ENCODE measurements at places on chromosomes 4 and X.

- DNase-seq: no peak
Observed at GRCh38 chrX:123835661-123836371, 24.0 kb upstream of the XIAP start.

DNA sequence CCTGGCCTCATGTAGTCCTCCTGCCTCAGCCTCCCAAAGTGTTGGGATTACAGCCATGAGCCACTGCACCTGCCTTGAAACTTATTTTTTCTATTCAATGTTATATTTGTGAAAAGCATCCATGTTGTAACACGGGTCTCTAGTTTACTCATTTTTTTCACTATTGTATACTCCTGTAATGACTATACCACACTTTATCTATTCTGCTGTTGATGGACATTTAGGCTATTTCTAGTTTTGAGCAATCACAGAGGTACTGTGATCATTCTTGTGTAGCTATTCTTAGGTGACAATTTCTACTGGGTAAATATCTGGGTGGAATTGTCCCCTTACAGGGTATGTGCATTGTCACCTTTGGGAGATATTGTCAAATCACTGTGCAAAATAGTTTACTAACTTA lies 3.6 kb downstream of the DRP2 start:
- no peak for DNase-seq

DNA sequence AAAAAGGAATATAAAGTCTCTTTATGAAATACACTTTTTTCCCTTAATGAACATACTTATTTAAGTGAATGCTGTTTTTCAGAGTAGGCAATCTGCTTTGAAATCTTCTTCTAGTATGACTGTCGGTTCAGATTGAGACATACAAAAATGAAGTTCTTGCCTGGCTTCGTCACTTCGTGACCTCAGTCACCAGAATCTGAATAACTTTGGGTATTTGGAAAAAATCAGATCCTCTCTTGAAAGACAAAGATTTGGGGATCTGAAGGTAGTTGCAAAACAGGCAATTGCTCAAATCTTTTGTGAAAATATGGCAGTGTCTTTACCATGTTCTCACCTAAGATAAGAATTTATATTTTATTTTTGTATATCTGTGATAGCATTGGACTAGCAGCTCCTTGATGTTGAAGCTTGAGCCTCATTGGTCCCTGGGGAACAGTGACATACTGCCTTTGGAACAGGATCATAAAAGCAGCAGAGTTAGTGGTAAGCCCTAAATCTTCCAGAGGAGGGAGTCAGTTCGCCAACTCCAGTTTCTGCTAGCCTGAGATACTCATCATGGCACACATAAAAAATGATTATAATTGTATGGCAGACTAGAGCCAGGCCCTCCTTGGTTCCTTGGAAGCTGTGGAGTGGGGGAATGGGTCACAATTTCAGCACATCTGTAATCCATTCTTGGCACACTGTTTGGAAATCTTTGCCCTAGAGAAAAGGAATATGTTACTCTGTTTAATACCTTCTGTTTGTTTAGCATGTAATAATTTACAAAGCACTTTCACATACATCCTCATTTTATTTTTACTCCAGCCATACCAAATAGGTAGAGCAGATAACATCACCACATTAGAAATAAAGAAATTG lies 5.0 kb downstream of the ARFIP1 start:
- DNase-seq: peak; percentile 1

GRCh38 chrX:45807572-45808425 lies 607.1 kb upstream of the DIPK2B start:
- DNase-seq: no peak

DNA sequence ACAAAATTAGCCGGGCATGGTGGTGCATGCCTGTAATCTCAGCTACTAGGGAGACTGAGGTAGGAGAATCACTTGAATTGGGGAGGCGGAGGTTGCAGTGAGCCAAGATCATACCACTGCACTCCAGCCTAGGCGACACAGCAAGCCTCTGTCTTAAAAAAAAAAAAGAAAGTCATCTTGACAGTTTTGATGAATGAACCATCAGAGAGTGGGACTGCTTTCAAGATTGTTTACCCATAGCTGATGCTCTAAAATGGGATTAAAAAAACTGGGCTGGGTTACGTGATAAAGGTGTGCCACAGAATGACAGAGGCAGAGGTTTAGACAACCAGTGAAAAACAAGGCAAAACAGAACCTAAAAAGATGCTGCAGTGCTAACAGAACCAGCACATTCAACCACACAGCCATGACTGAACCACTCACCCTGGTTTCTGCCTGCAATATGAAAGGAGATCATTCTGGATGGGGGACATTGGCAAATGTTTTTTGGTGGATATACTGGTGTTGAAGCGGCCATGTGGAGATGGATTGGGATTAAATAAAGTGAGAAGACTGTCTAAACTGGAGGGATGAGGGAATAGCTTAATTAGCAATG lies 22.2 kb downstream of the GPAT3 start:
- no peak for DNase-seq

DNA sequence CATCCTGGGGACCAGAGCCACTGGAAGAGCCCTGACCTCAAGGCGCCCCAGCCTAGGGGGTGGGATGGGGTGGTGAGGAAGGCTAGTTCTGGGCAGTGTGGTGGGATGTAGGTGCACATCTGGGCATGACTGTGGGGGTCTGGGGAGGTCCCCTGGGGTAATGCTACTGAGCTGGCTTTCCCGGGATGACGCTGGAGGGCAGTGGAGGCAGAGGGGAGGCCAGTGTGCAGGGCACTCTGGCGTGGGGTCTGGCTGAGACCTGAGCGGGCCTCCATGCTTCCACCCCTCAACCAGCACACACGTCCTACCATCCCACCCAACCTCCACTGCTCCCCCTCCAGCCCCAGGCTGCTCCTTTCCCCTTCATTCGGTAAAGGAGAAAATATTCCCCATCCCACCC lies 4.8 kb upstream of the SH3BP2 start:
- DNase-seq: no peak

GRCh38 chrX:15903186-15903681 lies 48.6 kb upstream of the AP1S2 start:
- DNase-seq: no peak

GRCh38 chr4:45122406-45122805 lies 396.1 kb upstream of the GNPDA2 start:
- no peak for DNase-seq

GRCh38 chr4:10296730-10297129 lies 160.5 kb downstream of the ZNF518B start:
- DNase-seq: no peak
